ENCODE measurements at places on chromosomes 1 and 21. TPM values are rescaled to one million over a fixed set of nuclear protein-coding genes. Genes with fewer than 3 reads are reported as not detected.

- DNase-seq, result peak; percentile 94
Observed at GRCh38 chr1:212683357-212683722, 16.3 kb downstream of the BATF3 start.

DNA sequence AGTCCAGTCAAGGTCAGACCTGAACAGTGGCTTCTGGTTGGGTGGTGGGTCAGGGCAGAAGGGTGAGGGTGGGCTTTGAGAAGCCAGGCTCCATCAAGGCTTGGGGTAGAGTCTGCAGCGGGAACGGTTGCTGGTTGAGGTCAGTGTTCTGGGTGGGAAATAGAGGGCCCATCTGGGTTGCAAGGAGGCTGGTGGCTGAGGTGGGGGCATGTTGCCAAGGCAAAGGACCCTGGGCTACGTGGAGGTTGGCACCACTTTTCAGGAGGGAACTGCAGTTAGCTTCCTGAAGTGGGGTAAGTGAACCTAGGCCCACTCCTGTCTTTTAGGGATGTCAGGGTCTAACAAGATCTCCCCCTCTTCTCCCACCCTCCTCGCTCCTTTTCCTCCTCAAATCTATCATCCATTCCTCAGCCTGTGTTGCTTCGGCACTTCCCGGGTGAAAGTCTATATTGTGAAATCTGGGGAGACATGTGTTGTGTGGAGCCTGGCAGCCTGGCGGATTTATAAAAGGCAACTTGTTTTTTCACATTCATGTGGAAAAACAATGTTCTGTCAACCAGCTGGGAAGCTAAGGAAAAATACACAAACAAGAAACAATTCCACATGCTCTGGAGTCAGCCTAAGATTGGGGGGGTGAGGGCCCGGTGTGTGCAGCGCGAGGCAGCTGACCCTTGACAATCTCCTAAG lies 1.5 kb downstream of the IL22RA1 start:
- DNase-seq, result no peak

- DNase-seq, result no peak
Observed at GRCh38 chr1:1895456-1896336, 4.8 kb upstream of the GNB1 start.

DNA sequence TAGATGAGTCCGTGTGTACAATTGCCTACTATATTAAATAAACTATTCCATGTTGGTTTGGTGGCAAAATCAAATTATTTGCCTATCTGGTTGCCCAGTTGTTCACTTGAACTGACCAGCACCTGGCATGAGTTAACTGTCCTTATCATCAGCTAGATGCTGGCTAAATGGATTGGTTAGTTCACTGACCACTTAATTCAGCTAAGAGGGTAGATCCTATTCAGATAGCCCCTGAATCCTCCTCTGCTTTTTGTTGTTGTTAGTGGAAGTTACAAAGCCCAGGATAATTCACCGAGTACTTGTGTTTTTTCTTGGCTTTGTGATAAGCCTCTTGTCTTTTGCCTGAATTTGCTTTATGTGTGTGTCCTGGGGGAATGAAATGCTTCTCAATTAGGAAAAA lies 22.8 kb upstream of the CD53 start:
- no peak for DNase-seq

DNA sequence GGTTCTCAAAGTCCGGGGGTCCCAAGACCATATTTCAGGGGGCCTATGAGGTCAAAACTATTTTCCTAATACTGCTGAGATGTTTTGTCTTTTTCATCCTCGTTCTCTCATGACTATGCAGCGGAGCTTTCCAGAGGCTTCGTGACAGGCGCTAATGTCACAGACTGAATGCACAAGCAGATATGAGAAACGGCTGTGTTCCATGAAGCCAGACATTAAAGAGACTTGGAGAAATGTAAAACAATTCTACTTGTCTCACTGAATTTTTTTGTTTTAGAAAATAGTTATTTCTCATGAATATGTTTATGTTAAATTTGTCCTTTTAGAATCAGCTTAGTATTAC lies 10.3 kb downstream of the PIGP start:
- no peak for DNase-seq

MYOG gene
- not detected for total RNA-seq

NOTCH2NLA gene
- total RNA-seq, result 21.9 TPM

GRCh38 chr1:225434046-225434445 lies 6.2 kb upstream of the LBR start:
- DNase-seq, result no peak

LCE1F gene
- not detected for total RNA-seq

DNA sequence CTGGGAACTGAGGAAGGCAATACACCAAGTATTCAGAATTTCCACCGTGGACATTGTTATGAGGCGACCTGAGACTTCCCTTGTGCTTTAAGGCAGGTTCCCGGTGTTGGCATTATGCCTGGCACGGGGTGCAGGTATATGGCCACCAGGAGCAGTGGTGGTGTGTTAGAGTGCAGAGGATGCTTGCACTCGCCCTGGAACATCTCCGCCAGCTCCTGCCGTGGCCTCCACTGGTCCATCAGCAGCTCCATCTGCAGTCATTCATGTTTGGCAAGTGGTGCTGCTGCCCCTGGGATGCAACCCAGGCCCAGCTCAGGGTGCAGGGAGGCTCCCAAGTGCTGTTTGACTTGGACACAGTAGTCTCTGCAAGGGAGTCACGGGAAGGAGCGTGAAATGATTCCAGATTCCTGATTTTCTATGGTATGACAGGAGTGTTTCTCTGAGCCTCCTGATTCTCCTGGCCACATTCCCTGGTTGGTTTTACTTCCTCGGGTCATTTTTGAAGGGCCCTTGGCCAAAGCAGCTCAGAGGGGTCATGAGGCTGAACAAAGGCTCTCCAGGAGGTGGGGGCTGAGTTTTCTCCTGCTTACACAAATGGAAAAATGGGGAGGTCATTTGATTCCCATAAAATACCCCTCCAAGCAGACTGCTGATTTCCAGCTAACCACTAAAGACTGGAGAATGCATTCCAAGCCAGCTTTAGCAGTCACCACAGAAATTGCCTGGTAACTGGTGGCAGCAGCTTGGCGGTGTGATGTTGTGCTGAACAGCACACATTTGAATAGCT lies 60.4 kb upstream of the PSEN2 start:
- no peak for DNase-seq

MCOLN2 gene
- 15.7 TPM for total RNA-seq

ILDR2 gene
- total RNA-seq, result 15.1 TPM

DNA sequence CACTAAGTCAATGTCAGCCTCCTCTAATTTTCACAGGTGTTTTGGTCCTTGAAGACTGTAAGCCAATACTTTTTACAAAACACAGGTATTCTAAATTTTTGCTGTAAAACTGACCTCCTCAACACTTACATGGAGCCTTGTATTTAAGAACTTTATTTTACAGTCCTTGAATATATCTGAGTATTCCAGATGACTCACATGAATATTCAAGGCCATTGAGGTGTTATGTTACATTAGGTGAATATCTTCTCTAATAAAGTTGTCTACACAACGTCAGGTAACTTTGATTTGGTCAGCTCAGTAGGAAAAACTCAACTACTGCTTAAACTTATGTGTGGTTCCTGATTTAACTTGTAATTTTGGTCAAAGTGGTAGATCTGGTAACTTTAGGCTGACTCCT lies 254.2 kb downstream of the OLFM3 start:
- DNase-seq, result no peak

PGD gene
- 126 TPM for total RNA-seq

DNA sequence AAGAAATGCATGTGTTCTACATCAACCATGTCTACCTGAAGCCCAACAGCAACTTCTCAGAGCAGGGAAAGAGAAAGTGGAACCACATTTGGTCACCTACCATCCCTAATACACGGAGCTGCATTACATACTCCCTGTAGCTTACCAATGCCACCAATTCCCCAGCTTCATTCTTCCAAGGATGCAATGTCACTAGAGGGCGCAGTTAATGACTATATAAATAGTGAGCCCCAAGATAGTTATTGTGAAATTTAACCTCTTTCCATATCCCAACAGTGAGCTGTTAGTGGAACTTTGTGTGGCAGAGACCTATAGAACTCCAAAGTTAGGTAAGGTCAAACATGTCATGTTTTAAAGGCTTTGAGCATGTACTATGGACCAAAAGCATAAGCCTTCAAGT lies 618.3 kb downstream of the SMYD3 start:
- peak; percentile 11 for DNase-seq

GRCh38 chr1:79874289-79874688 lies 867.8 kb upstream of the ADGRL4 start:
- no peak for DNase-seq

GRCh38 chr1:234527346-234527745 lies 48.4 kb upstream of the TARBP1 start:
- DNase-seq, result no peak

PLPP3 gene
- total RNA-seq, result not detected

- DNase-seq, result no peak
Observed at GRCh38 chr1:94606471-94606870, 64.9 kb upstream of the F3 start.

DNA sequence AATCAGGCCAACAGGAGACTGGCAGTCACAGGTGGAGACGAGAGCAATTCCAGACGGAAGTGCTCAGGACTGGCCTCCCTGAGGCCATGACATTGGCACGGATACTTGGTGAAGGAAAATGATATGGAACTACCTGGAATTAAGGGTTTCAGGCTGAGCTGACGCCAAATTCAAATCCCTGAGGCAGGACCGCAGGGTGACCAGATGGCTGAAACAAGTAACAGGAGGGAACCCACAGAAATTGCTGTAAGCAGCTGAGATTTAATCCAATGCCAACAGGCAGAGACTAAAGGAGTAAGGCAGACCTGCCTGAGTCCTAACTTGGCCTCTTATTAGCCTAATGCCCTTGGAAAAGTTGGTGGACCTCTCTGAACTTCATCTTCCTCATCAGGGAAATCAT lies 76.2 kb downstream of the ERG start:
- DNase-seq, result no peak

SHISA4 gene
- 0.47 TPM for total RNA-seq

E2F2 gene
- 25.3 TPM for total RNA-seq

PTCH2 gene
- 0.97 TPM for total RNA-seq

DNA sequence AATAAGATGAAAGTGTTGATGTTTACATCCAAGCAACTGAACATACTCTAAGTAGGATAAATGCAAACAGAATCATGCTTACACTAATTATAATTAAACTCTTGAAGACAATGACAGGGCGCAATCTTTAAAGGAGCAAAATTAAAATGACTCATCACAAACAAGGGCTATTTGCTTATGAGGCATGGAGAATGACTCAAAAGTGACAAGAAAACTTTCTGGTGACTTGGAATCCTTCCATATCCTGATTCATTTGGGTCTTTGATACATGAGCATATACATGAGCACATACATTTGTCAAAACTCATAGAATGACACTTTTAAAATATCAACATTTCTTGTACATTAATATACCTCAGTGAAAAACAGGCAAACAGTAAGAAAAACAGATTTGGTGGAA lies 1632.3 kb downstream of the KCNT2 start:
- no peak for DNase-seq

- no peak for DNase-seq
Observed at GRCh38 chr1:46552357-46553237, 1.1 kb upstream of the KNCN start.

- no peak for DNase-seq
Observed at GRCh38 chr1:184016169-184016568, 21.4 kb downstream of the COLGALT2 start.

IPP gene
- total RNA-seq, result 16.7 TPM

- no peak for DNase-seq
Observed at GRCh38 chr1:8825985-8826481, 8.6 kb upstream of the RERE start.

DNA sequence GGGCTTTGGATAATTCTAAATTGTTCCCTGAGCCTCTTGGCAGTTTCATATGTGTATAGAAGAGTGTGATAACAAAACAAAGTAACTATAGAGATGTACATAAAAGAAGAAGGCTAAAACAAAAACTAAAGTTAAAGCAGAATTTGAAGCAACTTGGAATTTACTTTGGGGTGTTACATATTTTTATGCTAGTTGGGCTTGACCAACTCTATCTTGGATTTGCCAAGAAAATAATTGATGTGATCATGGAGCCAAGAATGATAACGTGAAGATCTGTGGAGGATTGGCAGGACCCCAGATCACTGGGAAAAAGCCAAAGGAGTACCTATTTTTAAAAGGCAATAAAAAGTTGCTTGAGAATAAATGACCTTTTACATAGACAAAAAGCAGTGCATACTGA lies 206.9 kb downstream of the LMO4 start:
- no peak for DNase-seq

GRCh38 chr1:27779122-27779521 lies 6.1 kb downstream of the STX12 start:
- DNase-seq, result no peak

KRTAP13-2 gene
- total RNA-seq, result not detected

EVA1B gene
- total RNA-seq, result 6.5 TPM

DNA sequence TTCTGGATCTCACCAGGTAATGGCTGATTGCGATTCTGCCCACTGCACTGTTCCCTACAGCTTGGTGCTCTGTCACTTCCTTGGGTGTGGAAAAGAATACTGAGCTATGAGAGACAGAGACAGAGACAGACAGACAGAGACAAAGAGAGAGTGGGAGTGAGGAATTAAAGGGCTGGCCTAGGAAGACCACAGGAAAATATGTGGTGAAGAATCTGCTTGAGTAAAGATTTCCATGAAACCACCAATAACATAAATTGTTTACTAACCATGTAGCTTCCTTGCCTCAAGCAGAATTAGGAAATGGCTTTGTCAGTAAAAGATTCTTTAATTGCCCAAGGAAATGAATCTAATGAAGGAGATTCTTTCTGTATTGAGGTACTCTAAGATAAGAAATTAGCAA lies 54.4 kb downstream of the MPZL1 start:
- no peak for DNase-seq

- no peak for DNase-seq
Observed at GRCh38 chr1:226995365-226996332, 55.6 kb downstream of the COQ8A start.

- no peak for DNase-seq
Observed at GRCh38 chr1:33364565-33364918, 43.6 kb upstream of the A3GALT2 start.

GRCh38 chr1:204705888-204706837 lies 20.6 kb upstream of the LRRN2 start:
- no peak for DNase-seq

GRCh38 chr1:43619314-43619790 lies 30.6 kb upstream of the KDM4A start:
- DNase-seq, result no peak

DNA sequence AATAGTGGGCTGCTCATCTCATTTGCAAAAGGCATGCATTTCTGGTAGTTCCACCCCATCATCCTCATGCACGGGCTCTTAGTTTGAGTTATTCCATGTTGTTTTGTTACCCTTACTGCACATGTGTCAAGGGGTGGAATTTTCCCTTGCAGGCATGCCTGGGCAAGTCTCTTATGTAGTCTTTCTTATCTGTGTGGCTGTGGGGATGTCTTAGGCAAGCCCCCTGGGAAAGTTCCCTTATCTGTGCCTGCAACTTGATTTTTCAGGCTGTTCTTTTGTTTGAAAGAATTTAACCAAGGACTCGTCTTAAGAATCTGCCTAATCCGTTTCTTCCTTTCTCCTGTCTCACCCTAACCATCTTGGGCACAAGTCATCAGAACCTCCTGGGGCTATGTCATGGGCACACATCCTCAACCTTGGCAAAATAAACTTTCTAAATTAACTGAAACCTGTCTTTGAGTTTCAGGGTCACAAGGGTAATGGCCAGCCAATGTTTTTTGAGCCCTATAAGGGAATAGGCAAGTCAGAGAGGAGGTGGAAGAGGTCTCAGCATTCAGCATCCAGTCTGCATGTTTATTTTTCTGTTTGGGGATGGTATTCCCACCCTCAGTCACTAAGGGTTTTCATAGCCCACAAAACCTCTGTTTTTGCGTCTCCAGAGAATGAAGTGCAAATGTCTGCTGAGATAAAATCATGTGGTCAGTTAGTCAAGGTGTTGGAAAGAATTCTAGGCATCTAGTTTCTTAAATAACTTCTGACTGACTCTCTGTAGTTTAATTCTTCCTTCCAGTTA lies 579.7 kb downstream of the PLA2G4A start:
- no peak for DNase-seq

KCNQ4 gene
- 0.38 TPM for total RNA-seq

All from activated CD8-positive, alpha-beta T cell treated with anti-CD3 and anti-CD28 coated beads for 36 hours (primary cell).